ENCODE measurements at places on chromosomes 16 and 17.
A peak's percentile ranks its signal among the peaks of the same experiment; 100 is the strongest.

DNA sequence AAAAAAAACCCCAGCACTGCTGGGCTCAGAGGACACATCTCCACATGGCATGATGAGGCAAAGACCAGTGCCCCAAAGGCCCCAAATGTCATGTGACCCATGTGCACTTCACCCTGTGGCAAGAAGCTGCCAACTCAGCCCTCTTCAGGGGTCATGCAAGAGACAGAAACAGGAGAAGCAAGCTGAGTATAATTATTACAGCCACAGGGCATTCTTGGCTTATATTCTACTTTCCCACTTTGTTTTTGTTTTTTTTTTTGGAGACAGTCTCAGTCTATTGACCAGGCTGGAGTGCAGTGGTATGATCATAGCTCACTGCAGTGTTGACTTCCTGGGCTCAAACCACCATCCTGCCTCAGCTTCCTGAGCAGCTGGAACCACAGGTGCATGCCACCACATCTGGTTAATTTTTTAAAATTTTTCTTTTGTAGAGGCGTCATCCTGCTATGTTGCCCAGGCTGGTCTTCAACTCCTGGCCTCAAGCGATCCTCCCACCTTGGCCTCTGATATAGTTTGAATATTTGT, 32.7 kb upstream of the LITAF start:
- DNase-seq: no peak

GRCh38 chr16:3087243-3088235, 11.6 kb downstream of the ZSCAN10 start:
- no peak for DNase-seq

DNA sequence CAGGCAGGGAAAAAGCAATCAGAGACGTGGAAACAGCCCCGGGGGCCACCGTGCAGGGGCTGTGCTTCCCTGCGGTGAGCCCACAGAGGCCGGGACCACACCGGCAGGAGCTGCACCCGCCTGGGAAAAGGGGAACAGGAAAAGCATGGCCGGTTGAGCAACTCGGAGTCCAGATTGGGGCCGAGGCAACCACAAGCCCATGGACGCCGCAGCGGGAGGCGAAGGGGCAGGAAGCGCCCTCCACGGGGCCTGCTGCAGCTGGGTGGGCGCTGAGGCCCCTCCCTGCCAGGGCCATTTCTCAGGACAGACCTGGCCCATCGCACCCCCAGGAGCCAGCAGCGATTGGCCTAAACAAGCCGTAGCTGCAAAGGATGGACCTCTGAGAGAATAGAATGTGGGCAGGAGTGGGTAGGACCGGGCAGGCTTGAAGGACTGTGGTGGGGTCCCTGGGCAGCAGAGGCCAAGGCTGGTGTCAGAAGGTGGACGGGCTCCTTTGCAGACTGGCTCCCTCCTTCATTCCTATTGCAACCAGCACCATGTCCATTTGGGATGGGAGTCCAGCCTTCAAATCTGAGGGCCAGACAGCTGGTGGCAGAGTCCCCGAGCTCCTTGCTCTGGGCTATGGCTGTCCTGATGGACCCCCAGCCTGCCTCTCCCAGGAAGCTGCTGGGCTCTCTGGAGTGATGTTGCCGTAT, 30.4 kb downstream of the COX4I1 start:
- DNase-seq: no peak

- no peak for DNase-seq
Observed at GRCh38 chr16:30948667-30949649, at the start of gene ORAI3. Gene ORAI3 (plus strand): TSS chr16:30949068. CDS start chr16:30949290, 222 bp downstream.

DNA sequence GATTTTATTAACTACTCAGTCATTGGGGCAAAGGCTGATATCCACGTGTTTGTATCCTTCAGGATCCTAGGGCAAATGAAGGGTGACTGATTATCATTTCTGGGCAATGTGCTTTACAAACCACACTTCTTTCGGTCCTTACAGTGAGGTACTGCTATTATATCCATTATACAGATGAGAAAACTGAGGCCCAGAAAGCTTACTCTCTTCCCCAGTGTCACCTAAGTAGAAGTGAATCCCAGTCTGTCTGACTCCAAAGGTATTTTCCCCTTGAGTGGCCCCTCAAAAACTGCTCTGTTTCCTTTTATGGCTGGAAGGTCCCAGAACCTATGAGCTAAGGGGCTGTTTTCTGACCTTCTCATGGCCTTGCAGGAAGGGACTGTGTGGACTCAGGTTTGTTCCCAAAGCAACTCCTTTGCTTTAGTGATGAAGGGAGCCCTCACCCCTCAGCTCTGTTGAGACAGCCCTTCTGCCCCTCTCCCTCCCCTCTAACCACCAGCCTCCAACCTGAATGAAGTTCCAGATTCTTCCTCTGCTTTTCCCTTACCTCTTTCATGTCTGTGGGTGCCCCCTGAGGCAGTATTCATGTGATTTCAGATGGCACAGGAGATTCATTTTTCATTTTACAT, 27.4 kb upstream of the ADGRG1 start:
- DNase-seq: no peak

DNA sequence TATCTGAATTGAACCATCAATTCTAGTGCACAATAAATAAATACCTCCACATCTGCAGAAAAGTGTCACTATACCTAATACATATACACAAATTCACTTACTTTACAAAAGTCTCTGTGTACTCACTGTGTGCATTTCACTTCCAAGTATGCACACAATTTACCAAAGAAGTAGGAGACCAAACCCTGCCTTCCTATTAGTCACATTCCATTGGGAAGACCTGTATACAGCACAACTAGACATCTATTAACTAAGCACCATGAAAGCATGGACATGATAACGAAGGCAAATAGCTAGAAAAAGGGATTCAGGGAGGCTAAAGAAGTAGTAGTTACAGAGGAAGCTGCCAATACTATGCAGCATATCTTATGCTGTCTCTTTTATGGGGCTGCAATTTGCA, 139.5 kb downstream of the SNX11 start:
- no peak for DNase-seq

DNA sequence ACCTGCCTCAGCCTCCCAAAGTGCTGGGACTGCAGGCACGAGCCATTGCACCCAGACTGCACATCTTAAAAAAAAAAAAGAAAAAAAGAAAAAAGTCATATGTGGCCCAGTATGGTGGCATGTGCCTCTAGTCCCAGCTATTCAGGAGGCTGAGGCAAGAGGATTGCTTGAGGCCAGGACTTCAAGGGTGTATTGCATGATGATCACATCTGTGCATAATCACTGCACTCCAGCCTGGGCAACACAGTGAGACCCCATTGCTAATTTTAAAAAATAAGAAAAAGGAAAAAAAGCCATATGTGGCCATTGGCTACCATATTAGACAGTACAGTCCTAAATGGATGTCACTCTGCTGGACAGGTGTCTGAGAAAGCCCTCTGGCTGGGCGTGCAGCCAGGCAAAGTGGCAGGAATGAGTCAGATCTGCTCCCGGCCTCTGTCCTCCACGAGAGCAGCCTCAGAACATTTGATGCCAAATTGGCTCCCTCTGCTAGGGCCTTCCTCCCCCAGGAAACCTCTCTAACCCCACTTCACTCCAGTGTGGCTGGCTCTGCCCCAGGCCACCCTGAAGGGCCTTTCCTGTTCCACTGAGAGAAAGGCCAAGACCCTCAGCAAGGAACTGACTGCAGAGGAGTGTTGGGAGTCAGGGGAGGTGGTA, 14.7 kb downstream of the CA7 start:
- DNase-seq: peak; percentile 28

DNA sequence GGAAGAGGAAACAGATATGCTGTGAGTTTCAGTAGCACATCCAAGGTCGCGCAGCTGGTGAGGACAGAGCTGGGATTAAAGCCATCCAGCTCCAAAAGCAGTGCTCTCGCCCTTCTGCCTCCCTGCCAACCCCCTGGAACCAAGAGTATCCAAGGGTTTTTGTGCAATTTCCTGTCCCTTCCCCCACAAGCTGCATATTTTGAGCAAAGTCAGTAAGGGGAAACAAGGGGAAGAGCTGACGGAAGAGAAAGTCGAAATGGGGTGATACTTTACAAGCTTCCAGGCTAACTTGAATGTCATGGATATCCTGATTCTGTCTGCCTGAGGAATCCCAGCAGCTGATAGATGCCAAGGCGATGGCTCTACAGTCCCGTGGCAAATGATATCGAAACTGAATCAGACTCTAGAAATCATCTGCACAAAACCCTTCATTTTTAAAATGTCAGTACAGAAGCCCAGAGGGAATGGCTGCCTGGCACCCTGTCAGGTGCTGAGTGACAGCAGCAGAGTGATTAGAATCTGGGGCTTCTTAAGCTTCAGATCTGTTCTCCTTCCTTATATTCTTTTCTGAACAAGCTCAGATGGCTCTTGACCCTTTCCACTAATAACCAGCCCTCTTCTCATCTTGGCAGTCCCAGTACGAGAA, 42.9 kb upstream of the TEKT3 start:
- no peak for DNase-seq

- DNase-seq: no peak
Observed at GRCh38 chr16:9139965-9140364, 48.5 kb downstream of the HAPSTR1 start.

- DNase-seq: peak; percentile 98
Observed at GRCh38 chr17:2347805-2348685, 10.7 kb downstream of the SGSM2 start.

DNA sequence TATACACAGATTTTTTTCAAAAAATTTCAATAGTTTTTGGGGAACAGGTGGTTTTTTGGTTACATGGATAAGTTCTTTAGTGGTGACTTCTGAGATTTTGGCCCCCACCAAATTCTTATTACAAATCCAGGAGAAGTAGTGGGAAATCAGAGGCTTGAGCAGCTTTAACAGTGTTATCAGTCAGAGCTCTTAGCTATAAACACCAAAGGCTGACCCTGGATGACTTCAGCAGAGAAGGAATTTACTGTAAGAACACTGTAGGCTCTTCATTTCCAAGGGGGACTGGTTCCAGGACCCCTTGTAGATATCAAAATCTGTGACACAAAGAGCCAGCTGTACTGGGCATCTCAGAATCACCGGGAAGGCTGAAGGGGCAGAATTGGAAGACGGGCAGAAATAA, 17.8 kb downstream of the MPHOSPH6 start:
- no peak for DNase-seq

- DNase-seq: no peak
Observed at GRCh38 chr16:67731071-67731752, 12.1 kb upstream of the GFOD2 start.

DNA sequence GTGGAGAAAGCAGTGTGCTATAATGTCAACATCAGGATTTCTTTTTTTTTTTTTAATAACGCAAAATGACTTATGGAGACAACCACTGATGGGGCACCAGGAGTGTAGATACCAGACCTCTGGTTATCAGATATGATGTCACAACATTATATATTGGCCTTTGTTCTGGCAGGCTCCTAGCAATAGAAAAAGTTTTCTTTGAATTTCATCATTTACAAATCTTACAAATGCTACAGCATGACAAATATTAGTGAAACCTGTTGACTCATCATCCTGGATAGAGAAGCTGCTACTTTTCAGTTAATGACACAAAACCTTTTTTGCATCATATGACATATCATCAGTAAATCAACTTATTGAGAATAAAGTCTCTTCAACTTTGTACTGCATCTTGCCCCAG, 6.1 kb downstream of the THUMPD1 start:
- DNase-seq: no peak

- DNase-seq: no peak
Observed at GRCh38 chr16:12191102-12191501, 214.6 kb downstream of the SNX29 start.

DNA sequence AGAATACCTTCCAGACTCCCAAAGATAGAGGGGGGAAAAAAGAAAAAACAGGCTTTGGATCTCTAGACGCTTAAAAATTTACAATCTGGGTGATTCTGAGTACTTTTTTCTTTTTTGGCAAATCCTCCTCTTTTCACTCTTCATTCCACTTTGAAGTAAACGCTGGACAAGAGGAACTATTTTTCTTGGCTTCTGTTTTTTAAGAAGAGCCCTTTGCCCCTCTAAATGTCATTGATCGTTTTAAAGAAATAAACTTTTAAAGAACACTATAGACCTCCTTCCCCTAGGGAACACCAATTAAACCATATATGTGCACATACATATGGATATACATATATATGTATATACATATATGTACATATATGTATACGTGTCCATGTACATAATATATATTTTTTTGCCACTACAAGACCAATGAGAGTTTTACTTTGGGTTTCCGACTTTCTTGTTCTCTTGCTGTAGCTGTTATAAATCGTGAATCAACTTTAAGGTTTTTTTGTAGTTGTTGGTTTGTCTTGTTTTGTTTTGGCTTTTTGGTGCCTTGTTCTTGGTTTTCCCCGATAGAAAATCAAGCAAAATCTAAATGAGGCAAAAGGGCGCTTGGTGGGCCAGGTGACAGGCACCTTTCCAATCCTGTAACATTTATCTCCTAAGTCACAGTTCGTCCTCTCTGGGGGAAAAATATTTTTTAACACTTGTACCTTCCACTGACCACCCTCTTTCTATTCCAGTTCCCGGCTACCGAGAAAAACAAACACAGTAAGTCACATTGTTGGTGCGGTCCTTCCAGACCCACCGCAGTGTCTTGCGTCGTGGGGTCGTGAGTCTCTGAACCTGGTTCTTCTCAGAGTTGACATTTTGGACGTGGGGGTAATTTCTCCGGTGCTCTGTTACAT, 4.4 kb downstream of the FOXF1 start:
- DNase-seq: no peak

DNA sequence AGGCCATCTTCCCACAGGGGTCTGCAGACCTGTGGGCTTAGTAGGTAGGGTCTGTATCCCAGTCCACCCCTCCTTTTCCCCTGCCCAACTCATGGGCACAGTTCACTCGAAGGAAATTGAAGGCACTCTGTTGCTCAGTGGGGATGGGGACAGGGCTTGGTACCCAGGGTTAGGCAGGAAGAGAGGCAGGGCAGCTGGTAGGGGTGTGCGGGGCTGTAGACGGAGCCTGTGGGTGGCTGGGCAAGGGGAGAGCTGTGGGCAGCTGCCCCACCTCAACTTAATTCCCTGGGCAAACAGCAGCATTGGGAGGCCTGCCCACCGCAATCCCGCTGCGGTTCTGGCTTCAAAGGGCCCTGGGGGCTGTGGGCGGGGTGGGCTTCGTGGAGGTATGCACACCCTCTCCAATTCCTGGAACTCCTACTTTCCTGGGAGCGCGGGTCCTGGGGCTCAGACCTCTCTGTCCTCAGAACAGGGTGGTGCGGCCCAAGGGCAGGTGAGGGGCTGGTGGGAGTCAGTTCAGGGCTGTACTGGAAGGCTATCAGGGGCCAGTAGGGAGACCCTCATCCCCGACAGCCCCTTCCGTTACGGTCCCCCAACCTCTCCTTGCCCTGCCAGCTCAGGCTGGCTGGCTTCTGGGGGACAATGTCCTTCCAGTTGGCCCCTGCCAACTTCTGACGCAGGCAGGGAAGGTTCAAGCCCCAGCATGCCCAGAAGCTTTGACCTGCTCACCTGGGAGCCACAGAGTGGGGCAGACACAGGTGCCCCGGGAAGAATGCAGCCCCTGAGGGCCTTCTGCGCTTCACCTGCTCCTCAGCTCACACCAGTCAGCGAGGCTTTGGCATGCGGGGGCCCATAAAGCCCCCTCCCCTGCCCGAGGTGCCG, 9.1 kb downstream of the FOXJ1 start:
- DNase-seq: no peak

GRCh38 chr16:28546626-28547025, 7.1 kb upstream of the SGF29 start:
- no peak for DNase-seq

All from LNCaP clone FGC (cell line).